Thymus (tissue), 14 donors: ENCODE measurements at places on chromosomes 16 and 17. TPM values are rescaled to one million over a fixed set of nuclear protein-coding genes. Genes with fewer than 3 reads are reported as not detected.

The USB1 gene
- total RNA-seq, result 4.5 TPM

The CA5A gene
- total RNA-seq, result 0.09 TPM

The NOTUM gene
- total RNA-seq, result 0.66 TPM

The SECTM1 gene
- total RNA-seq, result 7.5 TPM

The SGCA gene
- total RNA-seq, result 1.7 TPM

The GRIN2A gene
- total RNA-seq, result 1.1 TPM
